ENCODE measurements at places on chromosomes 2 and 18. TPM values are rescaled to one million over a fixed set of nuclear protein-coding genes. Genes with fewer than 3 reads are reported as not detected.

The LOXL3 gene
- total RNA-seq: 8.2 TPM

The IL1R1 gene
- 407 TPM for total RNA-seq

The FTCDNL1 gene
- 4.4 TPM for total RNA-seq

The METTL4 gene
- 6.9 TPM for total RNA-seq

The ASB3 gene
- total RNA-seq: 7.5 TPM

The AMER3 gene
- total RNA-seq: not detected

The HDHD2 gene
- total RNA-seq: 34.8 TPM

The CCL20 gene
- 2.1 TPM for total RNA-seq

The MZT2A gene
- total RNA-seq: 37.3 TPM

GRCh38 chr2:119657466-119658145, 21.4 kb upstream of the TMEM177 start:
- no peak for DNase-seq

DNA sequence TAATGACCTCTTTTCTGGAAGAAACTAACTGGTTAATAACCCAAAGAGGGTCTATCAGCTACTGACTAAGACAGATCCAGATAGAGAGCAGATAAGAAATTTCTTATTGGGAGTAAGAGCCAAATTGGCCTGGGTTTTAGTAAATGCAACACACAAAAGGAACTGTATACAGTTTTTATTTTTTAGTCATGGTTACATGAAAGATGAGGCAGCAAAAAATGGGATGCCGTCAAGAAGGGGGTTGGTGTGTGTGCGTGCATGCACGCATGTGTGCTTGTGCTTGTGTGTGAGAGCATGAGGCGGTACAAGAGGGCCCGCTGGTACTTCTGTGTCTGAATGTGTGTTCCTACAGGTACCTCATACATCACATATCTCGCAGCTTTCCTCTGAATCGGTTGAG, 466.2 kb upstream of the HNRNPA3 start:
- DNase-seq: no peak

DNA sequence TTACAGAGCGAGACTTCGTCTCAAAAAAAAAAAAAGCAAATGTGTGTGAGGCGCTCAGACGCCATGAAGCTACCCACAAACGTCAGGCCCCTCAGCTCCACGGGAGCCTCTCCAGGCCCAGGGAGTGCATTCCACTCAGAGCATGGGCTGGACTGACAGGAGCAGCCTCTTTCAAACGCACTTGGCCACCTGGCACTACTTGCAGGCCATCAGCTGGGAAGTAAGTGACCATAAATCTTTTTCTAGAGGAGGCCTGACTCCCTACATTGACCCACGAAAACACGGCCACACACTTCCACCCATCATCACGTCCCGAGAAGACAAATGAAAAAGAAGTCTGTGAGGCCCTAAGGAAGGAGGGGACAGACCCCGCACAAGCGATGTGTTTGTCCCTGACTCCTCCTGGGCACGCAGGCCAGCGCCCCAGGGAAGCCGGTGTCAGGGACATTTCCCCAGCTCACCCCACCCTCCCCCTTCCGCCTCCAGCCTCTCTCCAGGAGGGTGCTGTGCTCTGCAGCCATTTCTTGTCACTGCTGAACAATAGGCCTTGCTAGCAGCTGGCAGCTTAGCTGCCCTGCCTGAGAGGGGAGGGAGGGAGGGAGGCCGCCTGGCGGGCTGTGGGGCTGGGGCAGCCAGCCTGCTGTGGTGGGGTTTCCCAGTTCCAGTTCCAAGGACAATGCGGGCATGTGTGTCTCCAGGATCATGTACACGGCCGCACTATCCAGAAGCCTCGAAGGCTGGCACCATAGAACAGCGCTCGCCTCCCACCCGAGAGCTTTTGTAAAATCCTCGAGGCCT, 26.6 kb downstream of the SERTAD2 start:
- no peak for DNase-seq

- DNase-seq: no peak
Observed at GRCh38 chr2:115083225-115083624, 640.8 kb downstream of the DPP10 start.

DNA sequence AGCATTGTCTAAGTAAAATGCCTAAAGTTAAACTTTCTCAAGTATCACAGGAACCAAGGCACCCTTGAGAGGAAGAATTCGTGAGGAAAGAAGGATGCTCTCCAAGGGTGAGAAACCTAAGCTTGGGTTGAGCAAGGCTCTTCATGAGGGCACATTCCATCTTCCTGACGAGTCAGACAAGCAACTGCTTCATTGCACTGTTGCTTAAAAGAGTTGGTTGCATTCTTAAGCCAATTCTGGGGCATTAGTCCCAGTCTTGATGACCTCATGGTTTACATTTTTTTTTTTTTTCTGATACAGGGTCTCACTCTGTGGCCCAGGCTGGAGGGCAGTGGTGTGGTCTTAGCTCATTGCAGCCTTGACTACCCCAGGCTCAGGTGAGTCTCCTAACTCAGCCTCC, 237.5 kb downstream of the ACTR3 start:
- DNase-seq: no peak

DNA sequence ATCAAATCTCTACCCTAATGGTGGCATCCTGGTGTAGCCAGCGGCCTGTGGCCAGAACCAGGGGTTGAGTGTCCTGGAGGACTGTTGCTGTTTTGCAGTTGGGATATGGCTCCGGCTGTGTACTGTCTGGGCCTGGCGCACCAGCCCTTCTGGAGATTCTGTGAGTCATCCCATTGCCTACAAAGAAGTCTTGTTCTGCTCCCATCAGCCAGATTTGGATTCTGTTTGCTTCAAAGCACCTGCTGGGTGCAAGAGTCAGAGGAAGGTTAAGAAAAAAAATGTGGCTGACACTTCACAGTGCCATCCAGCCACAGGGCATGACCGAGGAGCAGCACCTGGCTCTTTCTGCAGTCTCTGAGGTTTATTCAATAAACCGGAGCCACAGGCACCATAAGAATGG, 41.0 kb upstream of the ASAP2 start:
- no peak for DNase-seq

- DNase-seq: no peak
Observed at GRCh38 chr2:154771664-154772284, 73.3 kb downstream of the KCNJ3 start.

DNA sequence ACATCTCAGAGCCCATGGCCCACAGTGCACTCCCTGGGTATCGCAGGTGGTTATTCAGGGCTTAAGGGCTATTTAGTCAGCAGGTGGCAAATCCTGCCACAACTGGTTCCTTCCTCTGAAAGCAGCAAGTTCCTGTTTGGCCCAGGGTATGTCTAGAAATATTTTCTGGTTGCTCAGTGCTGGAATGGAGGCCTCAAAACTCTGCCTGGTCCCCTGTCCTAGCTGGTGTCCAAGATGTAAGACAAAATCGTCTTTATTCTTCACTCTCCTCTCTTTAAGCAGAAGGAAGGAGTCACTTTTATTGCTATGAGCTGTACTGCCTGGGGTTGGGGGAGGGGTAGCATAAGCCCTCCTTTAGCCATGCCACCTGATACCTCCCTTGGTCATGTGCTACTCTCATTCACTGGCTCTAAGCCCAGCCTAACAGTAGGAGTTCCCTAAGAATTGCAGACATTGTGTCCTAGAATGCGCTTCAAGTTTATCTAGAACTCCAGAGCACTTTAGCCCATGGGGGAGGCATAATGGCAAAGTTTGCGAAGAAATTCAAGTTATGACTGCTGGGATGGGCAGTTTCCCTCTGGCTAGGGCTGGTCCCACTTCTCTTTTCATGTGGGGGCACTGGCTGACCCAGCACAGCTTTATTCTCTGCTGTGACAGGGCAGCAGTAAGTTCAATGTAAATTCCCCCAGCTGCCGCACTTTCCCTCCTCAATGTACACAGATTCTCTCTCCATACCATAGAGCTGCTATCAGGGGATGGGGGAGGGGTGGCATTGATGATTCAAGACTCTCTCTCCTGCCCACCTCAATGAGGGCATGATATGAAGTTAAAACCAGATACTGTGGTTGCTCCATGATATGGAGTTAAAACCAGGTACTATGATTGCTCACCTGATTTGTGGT, 27.1 kb upstream of the CWC22 start:
- no peak for DNase-seq

DNA sequence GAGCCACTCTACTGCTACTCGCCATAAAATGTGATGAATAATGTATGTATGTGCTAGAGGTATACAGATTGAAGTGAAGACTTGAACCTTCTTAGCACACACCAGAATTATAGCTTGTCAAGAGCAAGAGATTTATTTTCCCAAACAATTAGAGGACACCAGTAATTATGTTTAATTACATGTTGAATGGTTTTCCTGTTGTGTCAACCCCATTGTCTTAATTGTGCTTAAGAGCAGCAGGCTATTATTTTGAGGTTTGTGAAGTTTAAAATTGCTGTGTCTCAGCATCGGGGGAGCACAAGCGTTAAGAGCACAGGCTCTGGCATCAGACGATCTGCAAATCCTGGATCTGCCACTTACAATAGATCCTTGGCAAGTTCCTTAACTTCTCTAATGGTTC, 29.0 kb downstream of the KIF5C start:
- no peak for DNase-seq

- no peak for DNase-seq
Observed at GRCh38 chr2:96747061-96747617, 7.3 kb upstream of the LMAN2L start.

DNA sequence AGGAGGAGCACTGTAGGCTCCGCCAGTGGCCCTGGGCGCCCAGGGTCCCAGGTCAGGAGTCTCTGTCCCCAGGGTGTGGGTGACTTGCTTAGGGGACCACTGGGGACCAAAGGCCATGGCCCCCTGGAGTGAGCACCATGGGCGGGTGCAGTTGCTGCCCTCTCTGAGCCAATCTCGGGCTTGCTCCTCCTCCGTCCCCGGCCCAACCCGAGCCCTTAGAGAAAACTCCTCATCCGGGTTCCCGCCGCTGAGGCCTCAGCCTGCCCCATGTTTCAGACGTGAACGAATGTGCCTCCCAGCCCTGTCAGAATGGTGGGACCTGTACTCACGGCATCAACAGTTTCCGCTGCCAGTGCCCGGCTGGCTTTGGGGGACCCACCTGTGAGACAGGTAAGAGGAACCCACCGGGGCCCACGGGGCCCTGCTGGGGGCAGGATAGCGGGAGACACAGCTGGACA, 38.6 kb downstream of the SNED1 start:
- DNase-seq: no peak

- no peak for DNase-seq
Observed at GRCh38 chr2:48619526-48619925, 1.9 kb downstream of the GTF2A1L start.

Data from mesenteric fat pad (tissue), 1 donor.